Effector CD8-positive, alpha-beta T cell (primary cell): ENCODE measurements at places on chromosomes 13 and 19.

GRCh38 chr19:16285769-16286498 is 38.7 kb upstream of the KLF2 start:
- no peak for DNase-seq

DNA sequence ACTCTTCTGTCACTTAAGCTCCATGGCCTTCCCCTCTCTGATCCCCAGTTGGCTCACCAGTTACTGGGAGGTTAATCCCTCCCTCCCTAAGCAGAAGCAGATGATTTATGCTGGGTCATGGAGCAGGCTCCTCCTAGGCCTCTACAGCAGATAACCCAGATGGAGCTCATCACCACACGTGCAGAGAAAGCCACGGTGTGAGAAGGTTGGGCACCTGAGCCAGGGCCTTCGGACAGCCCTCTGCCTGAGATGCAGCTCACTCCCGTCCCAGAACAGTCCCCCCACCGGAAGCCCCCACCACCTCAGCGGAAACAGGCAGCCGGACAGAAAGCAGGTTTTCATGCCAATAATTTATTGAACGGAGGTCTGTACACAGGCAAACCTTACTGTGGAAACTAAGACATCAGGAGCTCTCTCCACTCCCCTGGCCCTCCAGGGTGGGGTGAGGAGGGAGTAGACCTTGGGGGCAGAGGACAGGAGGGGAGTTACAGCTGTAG is 9.8 kb downstream of the ZNF526 start:
- no peak for DNase-seq

GRCh38 chr13:60220072-60220471 is 56.3 kb upstream of the DIAPH3 start:
- no peak for DNase-seq

GRCh38 chr19:17070912-17071311 is 4.3 kb downstream of the HAUS8 start:
- no peak for DNase-seq

- no peak for DNase-seq
These were observed 73.3 kb downstream of the TNFRSF19 start for GRCh38 chr13:23643338-23644125.

DNA sequence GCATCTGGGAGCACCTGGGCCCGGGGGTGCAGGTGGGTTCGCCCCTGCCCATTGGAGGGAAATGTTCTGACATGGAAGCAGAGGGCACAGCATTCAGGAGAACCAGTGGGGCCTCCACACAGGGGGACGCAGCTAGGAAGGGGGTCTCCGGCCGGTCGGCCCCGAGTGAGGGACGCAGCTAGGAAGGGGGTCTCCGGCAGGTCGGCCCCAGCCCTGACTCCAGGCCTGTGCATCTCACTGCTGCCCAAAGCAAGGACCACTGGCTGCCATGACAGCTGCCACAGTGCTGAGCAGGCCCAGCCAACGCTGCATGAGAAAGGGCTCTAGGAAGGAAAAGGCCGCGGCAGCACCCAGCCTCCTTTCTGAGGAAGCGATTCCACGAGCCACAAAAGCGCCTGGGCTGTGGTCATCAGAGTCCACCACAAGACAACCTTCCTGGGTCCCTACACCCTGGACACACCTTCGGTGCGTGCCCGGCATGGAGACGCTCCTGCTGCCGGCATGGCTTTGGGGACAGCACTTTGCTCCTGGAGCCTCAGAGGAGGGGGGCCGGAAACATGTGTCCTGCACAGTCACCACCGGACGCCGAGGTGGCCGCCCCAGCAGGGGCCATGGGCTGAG is 9.7 kb downstream of the RASA3 start:
- no peak for DNase-seq

DNA sequence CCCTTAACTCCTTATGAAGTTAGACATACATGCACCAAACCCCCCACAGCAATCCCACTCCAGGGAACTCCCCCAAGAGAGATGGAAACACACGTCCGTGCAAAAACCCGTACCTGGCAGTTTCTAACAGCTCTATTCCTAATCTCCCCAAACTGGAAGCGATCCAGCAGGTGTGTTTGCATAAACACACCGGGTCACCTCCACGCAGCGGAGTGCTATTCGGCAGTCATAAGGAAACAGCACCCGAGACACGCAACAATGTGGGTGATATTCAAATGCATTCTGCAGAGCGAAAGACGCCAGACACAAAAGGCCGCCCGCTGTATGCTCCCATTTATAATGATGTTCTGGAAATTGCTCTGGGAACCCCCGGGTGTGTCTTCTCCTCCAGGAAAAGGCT is 6.8 kb upstream of the ZNRF4 start:
- no peak for DNase-seq

DNA sequence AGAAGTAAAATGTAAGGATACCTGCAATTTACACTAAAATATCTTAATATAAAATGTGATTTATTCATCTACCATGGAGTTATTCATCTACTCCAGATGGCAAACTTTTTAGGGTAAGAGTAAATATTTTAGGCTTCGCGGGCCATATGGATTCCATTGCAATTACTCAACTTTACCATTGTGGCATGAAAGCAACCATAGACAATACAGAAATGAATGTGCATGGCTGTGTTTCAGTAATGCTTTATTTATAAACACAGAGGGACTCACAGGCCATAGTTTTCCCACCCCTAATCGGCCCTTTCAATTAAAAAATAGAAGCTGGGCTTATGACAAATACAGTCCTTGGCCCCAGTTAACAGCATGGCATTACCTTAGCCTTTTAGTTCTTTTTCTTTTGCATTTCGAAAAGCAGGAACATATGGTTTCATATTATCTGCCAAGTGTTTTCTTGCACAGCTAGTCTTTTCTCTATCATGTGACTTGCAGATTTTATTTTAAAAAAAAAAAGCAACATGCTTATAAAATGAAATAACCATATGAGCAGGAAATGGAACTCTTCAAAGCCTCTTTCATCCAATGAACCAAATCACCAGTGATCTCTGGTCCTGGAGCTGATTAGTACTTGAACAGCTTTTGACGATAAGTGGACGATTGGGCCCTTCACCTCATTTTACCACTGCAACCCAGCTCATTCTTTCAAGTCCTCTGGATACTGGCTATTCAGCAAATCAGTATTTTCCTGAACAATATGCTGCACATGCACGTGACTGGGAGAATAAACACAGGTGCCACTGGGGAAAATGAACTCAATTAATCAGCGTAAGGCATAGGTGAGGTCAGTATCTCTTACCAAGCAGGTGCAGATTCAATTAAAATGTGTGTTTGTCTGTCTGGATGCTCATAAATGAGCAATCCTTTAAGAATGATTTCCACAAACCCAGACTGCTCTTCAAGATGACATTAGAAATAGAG is 63.9 kb downstream of the LHFPL6 start:
- no peak for DNase-seq

- DNase-seq = peak; percentile 27
These were observed 8.3 kb upstream of the SYCN start for GRCh38 chr19:39212375-39212742.

GRCh38 chr13:112254900-112255299 is 121.3 kb upstream of the SPACA7 start:
- DNase-seq = no peak

GRCh38 chr13:110985541-110985940 is 70.7 kb upstream of the ANKRD10 start:
- DNase-seq = no peak

- DNase-seq = no peak
These were observed 221.6 kb downstream of the NBEA start for GRCh38 chr13:35163674-35164073.

DNA sequence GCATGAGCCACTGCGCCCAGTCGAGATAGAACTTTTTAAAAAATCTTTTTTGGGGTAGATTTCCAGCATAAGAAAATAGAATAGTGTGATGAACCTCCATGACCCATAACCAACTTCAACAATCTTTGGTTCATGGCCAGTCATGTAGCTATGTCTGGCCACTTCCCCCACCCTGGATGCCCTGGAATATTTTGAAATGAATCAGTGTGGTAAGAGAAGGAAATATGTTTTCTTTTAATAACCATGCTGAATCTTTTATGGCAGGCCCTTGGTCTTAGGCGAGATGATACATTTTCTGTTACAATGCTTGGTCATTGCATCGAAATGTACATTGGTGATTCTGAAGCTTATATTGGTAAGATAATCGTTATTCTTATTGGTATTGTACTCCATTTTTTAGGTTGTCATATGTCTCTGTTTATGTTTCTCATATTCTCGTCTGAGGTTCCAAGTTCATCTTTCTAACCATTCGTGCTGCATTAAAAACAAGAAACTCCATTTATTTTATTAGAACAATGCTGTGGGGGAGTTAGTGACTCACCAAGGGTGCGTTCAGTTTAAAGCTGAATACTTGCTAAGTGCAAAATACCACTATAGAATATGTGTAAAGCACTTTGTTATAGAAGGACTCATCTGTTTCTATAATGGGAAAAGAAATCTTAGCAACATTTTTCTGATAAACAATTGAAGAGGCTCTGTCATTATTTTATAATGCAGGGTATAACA is 16.4 kb upstream of the UPF3A start:
- no peak for DNase-seq

DNA sequence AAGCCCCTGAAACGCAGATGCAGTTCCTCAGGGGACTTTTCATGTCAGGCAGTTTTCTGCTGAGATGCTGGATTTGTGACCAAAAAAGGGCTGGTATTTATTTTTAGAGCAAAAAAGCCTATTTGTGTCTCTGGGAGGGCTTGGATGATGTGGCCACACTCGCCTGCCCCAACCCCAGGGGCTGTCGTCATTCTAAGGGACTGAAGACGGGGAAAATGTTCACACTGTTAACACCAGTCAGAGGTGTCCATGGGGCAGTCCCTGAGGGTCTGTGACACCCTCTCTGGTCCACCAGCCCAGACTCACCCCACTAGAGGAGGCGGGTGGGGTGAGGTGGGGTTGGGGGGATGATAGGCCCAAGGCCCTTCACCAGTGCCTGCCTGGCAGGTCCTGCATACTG is 15.9 kb upstream of the EPHX3 start:
- no peak for DNase-seq

- DNase-seq = peak; percentile 10
These were observed at the start of gene B3GNT8 for GRCh38 chr19:41426952-41427646. TSS of gene B3GNT8 (minus strand) at chr19:41427374. CDS start at chr19:41426778, 596 bp downstream.

- DNase-seq = no peak
These were observed 47.0 kb downstream of the ZNF44 start for GRCh38 chr19:12247644-12248222.

DNA sequence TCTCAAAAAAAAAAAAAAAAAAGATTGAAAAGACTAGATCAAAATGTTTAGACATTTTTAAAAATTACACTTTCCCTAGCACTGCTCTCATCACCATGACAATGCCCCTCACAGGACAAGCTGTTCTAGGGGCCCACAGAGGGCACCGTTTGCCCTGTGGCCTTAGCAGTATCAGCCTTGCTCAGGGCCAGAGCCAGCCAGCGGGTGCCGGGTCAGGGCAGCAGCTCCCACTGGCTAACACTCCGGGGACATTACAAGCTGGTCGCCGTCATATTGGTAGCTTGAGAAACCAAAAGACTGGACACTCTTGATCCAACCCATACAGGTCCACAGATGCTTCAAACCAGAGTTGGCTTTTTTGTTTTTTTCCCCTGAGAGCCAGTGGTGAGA is 18.0 kb downstream of the CAPN12 start:
- DNase-seq = no peak

- DNase-seq = no peak
These were observed 894.4 kb upstream of the PCDH9 start for GRCh38 chr13:68124437-68125086.

DNA sequence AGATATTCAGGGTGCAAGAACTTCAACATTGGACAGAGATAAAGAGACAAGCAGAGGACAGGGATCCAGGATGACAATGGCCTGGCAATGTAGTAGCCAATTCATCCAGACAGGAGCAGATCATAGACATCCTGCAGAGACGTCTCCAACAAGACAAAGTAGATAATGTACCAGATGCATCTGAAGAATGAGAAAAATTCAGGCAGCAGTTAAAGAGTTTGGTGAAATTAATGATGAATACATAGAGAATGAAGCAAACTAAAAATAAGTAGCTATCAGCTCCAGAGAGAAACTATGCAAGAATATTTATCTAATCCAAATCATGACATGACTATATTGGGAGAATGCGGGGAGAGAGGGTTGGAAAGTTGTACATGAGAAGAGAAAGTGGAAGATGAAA is 278.4 kb upstream of the DACH1 start:
- DNase-seq = no peak

DNA sequence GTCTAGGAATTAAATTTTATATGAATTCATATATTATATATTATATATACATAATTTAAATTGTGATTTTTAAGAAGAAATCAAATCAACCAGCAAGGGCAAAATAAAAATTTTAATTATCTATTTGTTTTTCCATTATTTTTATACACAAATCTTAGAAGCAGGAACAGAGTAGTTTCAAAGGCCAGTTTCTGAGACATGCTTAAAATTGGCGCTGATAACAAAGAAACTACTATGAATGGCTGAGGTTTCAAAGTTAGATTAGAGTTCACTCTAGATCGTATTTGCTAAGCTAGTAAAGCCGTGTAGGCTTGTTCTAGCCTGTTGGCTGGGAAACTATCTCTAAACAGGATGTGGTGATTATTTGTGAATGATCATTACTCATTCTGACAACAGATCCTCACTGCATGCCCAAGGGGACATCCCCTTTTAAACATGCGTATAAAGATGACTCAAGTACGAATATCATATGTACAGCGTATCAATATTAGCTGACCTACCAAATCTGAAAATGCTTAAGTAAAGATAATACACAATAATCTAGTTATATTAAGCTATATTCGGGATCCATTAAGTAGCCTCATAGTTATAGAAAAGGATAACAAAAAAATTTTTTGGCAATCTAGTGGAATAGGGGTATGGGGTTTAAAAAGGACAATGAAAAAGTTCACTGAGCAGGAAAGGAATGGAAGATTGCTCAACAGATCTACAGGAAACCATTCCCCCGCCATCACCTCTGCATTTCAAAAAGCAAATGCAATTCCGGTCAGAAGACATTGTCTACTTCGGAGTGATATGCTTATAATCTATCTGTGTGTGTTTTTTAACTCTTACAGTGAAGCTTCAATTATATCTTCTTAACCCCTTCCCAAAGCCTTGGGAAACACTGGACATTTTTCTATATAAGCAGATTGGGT is 150.1 kb downstream of the SHISA2 start:
- DNase-seq = no peak

DNA sequence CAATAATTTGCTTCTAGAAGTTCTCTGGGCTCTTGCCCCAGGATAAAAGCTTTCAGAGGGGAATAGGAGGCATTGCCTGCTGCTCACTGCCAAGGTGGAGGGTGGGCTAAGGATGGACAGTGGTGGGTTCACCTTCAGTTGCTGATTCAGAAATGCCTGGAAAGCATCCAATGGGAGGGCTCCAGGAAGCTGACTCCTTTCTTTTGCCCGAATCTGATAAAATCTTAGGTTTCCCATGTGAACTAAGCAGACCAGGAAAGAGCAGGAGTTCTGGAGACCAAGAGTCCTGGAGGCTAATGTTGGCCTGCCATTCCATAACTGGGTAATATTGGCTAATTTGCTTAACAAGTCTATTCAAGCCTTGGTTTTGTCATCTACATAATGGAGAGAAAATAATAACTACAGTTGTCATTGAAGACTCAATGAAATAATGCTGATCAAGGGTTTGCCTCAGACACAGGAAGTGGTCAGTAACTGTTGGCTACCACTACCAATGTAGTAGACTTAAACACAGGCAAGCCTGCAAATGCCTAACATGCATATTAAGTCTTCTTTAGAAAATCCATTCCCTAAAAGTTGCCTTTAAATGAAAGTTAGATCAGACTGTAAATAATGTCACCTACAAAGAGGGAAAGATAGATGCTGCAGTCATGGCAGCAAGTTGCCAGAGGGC is 528.4 kb upstream of the NBEA start:
- no peak for DNase-seq

- no peak for DNase-seq
These were observed 783.4 kb upstream of the ARGLU1 start for GRCh38 chr13:107351305-107351704.
